Glomerular endothelial cell (primary cell): ENCODE measurements at places on chromosomes 3 and 15. TPM values are rescaled to one million over a fixed set of nuclear protein-coding genes. Genes with fewer than 3 reads are reported as not detected.

DNA sequence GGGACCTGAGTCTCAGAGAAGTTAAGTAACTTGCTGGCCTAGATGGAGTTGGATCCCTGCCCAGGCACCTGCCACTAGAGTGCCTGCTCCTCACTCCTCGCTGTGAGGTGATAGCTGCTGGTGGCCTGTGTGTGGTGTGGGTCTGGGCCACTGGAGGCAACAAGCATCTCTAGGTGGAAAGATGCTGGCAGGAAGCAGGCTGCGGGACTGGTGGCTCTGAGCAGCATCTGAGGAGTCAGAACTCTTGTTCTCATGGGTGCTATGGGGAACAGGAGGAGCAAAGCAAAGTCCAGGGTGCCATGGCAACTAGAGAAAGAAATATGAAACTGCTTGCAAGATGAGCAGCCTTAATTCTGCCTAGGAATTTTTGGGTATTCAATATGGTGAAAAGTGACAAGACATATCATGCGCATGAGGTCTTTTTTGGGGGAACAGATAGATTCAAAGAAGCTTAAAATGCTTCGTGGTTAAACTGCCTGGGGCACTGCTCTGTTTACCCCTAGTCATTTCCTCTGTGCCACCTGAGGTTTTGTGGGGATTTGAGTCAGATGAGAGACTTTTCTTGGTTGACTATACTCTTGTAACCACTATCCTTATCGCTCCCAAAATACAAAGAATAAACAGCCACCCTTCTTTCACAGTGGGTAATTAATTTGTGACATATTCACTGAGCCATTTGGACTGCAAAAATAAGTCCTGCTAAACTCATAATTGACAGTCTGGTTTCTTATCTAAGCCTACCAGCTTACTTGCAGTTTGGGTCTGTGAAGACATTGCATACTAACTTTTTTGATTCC is 50.3 kb downstream of the MED12L start:
- no peak for DNase-seq

DNA sequence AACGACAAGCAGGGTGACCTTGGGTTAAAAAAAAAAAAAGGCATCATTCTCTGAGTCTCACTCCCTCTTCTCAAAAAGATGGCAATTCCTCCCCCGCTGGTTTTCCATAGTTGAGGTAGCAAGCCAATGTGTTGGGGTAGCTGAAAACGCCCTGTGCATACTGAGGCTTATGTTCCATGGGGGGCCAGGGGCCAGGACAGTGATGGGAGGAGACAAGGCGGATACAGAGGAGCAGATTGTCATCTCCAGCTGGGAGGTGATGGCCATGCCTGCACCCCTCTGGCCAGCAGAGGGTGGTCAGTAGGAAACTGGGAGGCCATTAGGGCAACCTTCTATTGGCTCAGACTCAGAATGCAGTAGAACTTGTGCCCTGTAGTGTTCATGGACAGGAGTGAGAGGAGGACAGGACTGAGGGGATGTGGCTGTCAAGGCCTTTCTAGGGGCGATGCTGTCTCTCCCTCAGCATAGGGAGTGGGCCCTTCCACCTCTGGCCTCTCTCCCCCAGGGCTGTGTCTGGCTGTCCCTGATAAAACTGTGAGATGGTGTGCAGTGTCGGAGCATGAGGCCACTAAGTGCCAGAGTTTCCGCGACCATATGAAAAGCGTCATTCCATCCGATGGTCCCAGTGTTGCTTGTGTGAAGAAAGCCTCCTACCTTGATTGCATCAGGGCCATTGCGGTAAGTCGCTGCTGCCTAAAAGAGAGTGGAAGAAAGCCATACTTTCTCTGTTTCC is 1.9 kb downstream of the TF start:
- DNase-seq, result no peak

DNA sequence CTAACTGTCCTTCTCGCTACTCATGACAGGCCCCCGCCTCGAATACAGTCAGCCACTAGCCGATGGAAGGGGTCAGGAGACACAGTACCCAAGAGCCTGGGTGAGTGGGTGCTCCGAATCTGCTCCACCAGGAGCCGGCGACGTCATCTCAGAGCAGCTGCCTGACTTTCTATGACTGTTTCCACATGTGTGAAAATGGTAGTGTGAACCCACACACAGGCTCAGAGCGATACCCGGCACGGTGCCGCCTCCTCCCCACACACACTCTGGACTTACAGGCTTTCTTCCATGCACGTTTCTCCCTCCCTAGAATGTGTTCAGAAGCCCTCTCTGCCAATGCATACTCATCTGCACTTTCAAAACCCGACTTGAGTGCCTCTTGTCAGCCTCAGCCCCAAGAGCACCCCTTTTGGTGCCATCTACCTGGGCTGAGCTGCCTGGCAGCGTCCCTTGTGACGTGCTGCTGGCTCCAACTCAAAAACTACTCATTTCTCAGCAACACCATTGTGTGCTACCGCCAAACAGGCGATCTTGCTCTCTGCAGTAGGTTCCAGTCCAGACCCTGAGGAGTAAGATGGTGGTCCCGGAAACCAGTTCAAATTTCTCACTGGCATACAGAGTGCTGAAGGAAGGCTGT is 29.7 kb downstream of the VGLL4 start:
- no peak for DNase-seq

GRCh38 chr3:172577987-172578570 is 54.8 kb upstream of the TNFSF10 start:
- no peak for DNase-seq

- no peak for DNase-seq
Observed at GRCh38 chr3:549636-550035, 353.1 kb downstream of the CHL1 start.

DNA sequence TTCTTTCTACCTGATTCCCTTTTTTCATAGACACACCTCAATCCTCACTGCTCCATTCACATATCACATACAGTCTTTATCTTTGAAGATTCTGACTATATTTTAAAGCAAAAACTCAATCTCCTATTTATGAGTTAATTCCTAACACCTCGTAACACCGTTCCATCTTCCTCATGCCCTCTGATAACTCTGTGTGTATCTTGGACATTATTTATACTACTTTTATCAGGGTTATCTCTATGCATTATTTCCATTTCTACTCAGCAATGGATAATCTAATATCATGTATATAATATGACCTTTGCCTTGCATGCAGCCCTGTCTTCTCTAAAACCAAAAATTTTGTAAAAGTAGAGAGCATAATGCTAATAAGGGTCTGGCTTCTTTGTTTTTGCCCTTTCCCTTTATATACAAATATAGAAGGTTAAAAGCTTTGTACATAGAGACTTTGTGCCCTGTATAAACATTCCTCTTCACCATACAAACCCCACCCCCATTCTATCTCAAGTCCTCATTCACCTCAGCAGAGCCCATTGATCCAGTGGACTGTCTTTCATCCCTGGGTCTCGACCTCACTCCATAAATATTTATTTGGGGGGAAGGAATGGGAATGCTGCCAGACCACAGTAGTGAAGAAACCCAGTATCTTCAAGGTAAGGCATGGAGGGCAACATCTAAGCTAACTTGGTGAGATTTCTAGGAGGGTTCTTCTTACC is 21.8 kb downstream of the TRIM42 start:
- no peak for DNase-seq

- no peak for DNase-seq
Observed at GRCh38 chr3:105417525-105418289, 51.0 kb downstream of the ALCAM start.

GRCh38 chr15:64633332-64633731 is 142.1 kb downstream of the RBPMS2 start:
- DNase-seq, result no peak

DNA sequence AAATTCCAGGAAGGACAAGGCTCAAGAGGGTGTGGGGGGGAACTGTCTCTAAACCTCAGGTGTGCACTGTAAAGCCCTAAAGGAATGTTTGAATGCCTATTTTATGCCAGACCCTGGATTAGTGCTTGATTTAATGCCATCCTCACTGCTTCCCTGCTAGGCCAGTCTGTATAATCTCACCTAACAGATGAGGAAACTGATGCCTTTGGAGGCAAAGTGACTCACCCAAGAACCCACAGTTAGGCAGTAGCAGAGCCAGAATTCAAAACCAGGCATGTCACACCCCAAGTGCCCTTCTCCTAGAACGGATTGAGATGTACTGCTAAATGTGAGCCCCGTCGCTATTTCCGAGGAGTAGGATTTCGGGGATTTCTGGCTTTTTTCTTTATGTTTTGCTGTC is 7.8 kb downstream of the CAMK1 start:
- no peak for DNase-seq

GRCh38 chr15:43774062-43774461 is 2.7 kb downstream of the ELL3 start:
- no peak for DNase-seq

DNA sequence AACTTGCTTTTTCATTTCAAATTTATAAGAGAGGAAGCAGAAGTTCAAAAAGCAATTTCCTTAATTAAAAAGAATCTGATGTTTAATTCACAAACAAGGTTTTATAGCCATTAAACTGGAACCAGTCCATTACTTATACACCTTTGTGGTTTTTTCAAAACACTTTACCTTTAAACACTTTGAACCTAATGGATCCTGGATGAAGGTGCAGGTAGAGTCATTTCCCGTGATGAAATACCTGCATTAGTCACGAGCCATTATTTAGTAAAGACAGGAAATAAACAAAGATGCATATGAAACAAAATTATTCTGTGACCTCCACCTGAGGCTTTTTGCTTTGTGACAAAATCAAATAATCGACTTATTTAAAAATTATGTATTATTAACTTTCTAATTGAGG is 341.7 kb upstream of the UBE2E2 start:
- DNase-seq, result no peak

GRCh38 chr3:10354361-10355015 is 33.6 kb upstream of the SEC13 start:
- no peak for DNase-seq

The MTFMT gene
- total RNA-seq, result 18.2 and 22.4 TPM in 2 replicates

The CNTN3 gene
- not detected in 2 replicates for total RNA-seq

The C3orf49 gene
- total RNA-seq, result not detected in 2 replicates

The NR1I2 gene
- not detected in 2 replicates for total RNA-seq

The ANKRD28 gene
- 44.0 and 45.9 TPM in 2 replicates for total RNA-seq

The OR5K2 gene
- not detected in 2 replicates for total RNA-seq
